Stimulated activated naive CD4-positive, alpha-beta T cell (primary cell): ENCODE measurements at places on chromosomes 1 and 21.

GRCh38 chr1:70864302-70864701, 183.3 kb downstream of the PTGER3 start:
- no peak for DNase-seq

DNA sequence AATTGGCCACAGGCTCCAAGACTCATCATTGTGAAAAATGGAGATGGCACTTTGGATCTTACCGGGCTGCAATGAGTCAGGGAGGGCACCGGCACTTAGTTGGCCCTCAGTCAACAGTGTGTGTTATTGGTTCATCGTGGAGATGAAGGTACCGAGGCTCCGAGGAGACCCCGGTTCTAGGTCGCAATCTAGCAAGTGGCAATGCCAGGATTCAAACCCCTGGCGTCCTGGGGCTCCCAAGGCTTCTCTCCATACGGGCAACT, 49.0 kb upstream of the ACOT11 start:
- no peak for DNase-seq

DNA sequence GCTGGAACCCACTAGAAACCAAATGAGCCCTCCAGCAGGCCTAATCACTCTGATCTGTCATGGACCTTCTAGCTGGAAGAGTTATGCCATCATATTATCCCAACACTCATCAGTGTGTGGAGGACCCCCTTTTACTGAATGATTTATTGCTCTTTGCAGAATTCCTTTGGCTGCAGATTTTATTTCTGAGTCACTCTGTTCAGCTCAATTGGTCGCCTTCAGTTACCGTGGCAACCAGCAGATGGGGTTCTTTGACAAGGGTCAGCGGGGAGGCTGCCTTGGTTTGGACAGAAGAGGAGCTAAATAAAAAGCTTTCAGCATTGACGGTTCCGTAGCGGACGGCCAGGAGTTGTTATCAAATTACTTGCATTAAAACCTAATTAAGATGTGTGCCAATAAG, 220.1 kb downstream of the SDCCAG8 start:
- no peak for DNase-seq

- no peak for DNase-seq
Measured at GRCh38 chr1:197776351-197777105, 1.2 kb upstream of the DENND1B start.

DNA sequence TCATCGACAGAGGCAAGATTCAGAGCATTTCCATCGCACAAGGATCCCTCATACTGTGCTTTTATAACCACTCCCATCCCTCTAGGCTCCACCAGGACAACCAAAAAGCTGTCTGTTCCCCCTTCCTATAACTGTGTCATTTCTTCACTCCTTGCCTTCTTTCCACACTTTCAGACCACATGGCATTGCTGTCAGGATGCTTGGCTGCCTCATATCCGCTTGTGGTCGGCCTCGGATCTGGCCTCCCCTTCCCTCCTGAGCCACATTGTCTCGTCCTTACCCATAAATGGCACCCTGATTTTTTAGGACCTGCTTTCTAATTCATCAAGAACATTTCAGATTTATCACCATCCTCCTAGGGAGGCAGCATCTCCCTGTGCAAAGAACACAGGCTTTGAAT, 80.5 kb downstream of the HIVEP3 start:
- no peak for DNase-seq

DNA sequence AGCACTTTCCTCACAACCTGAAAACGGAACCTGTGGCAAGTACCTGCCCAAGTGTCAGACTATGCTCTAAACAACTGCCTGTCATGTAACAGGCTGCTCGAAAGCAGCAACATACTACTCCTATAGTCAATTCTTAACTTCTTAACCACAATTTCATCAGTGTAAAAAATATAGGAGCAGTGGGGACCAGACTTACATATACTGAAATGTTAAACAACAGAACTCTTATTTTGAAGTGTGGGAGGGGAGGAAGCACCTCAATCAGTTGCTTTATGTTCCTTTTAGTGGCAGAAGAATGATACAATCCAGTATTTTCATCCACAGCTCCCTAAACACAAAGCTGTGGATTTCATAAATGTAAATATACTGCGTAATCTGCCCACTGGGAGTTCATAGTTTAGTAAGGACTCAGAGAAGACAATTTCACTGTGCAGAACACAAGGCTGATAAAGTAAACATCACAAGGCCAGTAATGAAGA, 44.2 kb downstream of the WLS start:
- DNase-seq: no peak

DNA sequence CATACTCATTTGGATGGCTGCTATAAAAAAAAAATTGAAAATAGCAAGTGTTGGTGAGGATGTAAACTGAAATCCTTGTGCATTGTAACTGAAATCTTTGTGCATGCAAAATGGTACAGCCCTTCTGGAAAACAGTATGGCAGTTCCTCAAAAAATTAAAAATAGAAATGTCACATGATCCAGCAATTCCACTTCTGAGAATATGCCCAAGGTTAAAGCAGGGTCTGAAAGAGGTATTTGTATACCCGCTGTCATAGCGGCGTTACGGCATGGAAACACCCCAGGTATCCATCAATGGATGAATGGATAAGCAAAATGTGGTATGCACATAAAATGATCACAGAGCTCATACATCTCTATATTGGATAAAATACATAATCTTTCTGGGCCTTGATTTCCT, 116.7 kb downstream of the RUSC1 start:
- no peak for DNase-seq

GRCh38 chr1:165871311-165872067, 44.1 kb downstream of the UCK2 start:
- DNase-seq: peak; percentile 17

DNA sequence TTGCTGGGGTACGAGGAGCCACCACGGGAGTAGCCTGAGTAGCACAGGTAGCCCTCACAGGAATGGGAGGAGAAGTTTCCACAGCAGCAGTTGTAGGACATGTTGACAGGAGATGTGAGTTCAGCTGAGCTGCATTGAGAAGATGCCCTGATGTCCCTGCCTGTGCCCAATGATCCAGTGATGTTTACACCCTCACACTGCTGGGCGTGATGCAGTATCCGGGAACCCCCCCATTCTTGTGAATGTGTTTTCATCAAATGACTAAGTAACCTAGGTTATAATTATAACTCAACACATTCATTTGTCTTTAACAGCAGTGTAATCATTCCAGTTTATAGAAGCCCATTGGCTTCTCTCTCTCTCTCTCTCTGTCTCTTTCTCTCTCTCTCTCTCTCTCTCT, at the start of gene KRTAP23-1:
Gene KRTAP23-1, minus strand, starts transcription at position 101 of the 400 bp plus-strand sequence. Its CDS starts 0 bp downstream, at position 101.
- DNase-seq: no peak

DNA sequence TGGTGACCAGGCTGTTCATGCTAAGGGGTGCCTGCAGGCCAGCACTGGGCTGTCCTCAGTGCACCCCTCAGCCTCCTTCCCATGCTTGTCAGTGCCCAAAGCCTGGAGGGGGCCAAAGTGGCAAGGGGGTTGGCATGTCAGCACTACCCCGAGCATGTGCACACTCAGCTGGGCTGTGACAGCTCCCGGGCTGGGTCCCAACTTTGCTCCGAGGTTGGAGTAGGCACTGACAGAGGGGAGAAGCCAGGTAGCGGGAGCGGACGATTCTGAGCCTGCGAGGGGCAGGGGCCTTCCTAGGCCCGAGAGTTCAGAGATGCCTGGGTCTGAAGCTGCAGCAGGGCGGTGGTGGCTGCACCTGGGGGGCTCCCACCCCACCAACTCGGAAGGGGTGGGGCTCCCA, 119.0 kb downstream of the MAST2 start:
- no peak for DNase-seq

DNA sequence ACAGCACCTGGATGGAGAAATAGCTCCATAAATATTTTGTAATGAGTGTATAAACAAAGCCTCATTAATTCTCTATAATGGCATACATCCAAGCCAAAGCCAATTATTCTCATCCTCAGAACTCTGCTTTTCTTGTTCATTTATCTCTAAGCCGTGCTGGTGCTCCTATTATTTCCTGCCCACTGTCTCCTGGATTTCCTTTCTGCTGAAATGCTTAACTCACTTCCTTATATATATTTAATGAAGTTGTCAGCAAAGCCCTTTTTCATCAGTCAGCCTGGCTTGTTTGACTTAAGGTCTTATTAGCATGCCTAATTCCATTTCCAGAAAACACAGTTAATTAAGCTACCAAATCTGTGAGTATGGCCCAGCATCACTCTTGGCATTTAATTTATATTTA, 93.4 kb downstream of the SLC25A24 start:
- no peak for DNase-seq

DNA sequence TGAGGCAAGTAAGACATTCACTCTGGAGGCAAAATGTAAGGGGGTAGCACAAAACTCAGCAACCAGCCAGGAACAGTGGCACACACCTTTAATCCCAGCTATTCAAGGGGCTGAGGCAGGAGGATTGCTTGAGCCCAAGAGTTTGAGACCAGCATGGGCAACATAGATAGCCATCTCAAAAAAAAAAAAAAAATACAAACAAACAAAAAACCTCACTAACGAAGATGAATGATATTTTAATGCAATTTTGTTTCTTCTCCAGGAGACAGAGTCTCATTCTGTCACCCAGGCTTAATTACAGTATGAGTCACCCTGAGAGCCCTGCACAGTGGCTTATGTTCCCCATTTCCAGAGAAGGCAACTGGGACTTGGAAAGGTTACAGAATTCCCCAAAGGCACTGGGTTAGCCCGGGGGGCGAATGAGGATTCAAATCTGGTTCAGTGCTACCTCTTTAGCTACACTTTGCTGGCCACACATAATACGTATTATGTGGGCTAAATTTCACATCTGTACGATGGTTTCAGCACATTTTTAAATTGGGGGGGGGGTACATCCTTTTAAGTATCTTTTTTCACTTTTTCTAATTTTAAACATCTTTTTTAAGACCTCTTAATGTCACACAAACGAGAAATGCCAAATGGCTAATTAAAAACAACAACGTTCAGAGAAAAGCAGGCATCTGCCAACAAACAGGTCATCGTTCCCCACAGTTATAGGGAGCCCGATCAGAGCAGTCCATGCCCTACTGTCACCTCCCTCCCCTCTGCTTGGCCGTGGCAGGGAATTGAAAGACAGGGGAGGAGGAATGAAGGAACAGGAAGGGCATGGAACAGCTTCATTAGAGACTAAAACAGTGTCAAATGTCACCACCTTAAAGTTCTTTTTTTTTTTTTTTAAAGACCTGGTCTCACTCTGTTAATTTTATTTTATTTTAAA, 3.5 kb downstream of the CELA2A start:
- DNase-seq: no peak

DNA sequence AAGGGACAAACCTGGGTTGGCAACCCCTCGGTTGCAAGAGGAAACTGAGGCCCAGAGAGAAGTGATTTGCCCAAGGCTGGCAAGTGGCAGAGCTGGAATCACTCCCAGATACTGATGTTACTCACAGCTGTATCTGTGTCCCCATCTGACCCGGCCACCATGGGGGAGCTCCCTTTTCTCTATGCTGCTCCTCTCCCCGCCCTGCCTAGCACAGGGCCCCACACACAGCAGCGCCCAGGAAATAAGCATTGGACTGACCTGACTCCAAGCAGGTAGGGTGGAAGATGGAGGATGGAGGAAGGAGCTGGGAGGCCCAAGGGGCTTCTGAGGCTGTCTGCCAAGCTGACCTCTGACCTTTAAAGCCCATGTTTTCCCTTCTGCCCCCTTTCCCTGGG, 3.0 kb upstream of the FBLIM1 start:
- no peak for DNase-seq

GRCh38 chr1:186463926-186464325, 3.0 kb upstream of the PDC start:
- no peak for DNase-seq

- DNase-seq: no peak
Measured at GRCh38 chr1:44947063-44947773, 39.2 kb downstream of the EIF2B3 start.

DNA sequence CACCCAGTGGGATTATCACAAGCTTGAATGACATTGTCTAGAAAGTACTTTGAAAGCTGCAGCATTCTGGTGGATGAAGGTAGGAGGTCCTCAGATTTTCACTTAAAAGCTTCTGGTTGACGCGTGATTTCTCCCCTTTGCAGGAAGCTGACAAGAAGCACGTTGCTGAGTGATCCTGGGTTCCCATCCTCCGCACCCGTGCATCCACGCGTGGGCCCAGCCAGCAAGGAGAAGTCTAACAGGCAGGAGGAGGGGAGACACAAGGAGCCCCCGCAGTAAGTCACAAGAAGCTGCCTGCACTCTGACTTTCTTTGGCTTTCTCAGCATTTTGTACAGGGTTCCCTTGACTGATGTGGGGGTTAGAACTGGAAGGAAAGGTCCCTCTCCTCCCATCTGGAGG, 7.8 kb upstream of the B3GALT5 start:
- DNase-seq: no peak

- DNase-seq: no peak
Measured at GRCh38 chr1:37998913-37999429, 6.3 kb downstream of the FHL3 start.

GRCh38 chr1:225996946-225997545, 2.1 kb downstream of the SDE2 start:
- no peak for DNase-seq

- peak; percentile 50 for DNase-seq
Measured at GRCh38 chr1:18883636-18884418, 18.5 kb downstream of the ALDH4A1 start.

DNA sequence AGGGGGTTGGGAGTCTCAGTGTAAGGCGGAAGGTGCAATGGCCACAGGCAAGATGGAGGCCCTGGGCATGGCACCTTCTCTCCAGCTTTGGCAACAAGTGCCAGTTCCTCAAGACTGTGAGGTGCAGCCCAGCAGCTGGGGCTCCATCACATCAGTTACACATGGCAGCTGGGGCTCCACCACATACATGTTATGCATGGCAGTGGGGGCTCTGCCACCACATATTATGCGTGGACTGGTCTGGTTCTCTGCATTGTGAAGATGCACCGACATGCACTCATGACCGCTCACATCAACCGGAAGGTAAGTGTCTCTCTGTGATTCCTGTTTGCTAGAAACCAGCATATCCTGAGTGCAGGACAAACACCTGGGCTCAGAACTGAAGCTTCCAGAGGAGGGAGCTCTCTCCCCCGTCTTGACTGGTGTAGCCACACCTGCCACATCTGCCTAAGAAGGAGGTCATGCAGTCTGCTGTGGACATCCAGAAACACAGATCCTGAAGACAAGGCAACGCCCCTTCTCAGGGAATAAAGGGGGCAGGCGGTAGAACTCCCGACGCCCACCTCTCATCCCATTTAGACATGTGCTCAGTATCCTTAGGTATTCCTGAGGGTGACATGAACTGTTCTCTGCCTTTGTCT, 104.1 kb upstream of the TMPRSS2 start:
- no peak for DNase-seq

- DNase-seq: no peak
Measured at GRCh38 chr1:213075725-213076124, 24.7 kb downstream of the RPS6KC1 start.

- no peak for DNase-seq
Measured at GRCh38 chr1:33908324-33908956, 44.6 kb downstream of the HMGB4 start.

DNA sequence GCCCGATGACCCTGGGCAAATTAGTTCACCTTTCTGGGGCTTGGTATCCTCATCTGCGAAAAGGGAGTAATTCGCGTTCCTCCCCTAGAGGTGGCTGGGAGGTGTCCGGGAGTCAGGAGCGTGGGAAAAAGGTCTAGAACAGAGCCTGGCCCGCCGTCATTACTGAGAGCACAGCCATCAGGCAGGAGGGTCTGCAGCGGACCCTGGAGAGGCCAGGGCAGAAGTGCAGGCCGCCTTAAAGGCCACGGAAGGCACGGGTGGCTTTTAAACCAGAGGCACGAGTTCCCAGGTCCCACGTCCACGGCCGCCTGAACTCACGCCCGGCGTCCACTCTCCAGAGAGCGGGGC, 850 bp downstream of the PANK4 start:
- DNase-seq: no peak

- no peak for DNase-seq
Measured at GRCh38 chr1:33696311-33696710, 167.6 kb upstream of the HMGB4 start.

GRCh38 chr1:226938903-226939437, 1.1 kb upstream of the COQ8A start:
- DNase-seq: no peak
